ENCODE measurements at places on chromosomes 1 and 21. TPM values are rescaled to one million over a fixed set of nuclear protein-coding genes. Genes with fewer than 3 reads are reported as not detected.

- no peak for DNase-seq
Measured at GRCh38 chr1:232507571-232507970, 122.4 kb downstream of the SIPA1L2 start.

GRCh38 chr21:45642122-45642813 lies 1.3 kb upstream of the PCBP3 start:
- DNase-seq, result peak; percentile 15

Gene MAGI3
- 7.2 TPM for total RNA-seq

Gene QSOX1
- total RNA-seq, result 540 TPM

Gene LIN28A
- not detected for total RNA-seq

Gene GPR52
- not detected for total RNA-seq
